Lung microvascular endothelial cell (primary cell): ENCODE measurements at places on chromosomes 7 and 10. TPM values are rescaled to one million over a fixed set of nuclear protein-coding genes. Genes with fewer than 3 reads are reported as not detected.

DNA sequence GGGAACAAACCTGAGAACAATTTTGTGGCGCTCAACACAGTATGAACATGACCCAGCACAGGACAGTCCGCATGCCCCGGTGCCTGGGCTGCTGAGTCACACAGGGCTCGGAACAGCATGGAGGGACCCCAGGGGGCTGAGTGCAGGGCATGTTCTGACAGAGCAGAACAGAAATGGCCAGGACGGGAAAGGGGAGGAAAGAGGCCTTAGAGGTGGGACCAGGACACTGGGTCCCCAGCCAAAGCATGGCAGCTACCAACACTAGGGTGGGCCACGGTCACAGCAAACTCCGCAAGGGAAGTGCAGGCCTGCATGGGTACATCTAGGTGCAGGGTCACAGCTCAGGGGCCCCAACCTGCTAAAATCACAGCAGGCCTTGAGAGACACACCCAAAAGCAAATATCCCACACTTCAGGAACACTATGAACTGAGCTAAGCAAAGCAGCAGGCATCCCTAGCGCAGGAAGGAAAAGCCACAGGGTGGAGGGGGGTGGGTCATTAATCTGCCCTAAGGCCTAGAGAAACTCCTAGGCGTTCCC is 5.6 kb downstream of the IMPDH1 start:
- no peak for DNase-seq

DNA sequence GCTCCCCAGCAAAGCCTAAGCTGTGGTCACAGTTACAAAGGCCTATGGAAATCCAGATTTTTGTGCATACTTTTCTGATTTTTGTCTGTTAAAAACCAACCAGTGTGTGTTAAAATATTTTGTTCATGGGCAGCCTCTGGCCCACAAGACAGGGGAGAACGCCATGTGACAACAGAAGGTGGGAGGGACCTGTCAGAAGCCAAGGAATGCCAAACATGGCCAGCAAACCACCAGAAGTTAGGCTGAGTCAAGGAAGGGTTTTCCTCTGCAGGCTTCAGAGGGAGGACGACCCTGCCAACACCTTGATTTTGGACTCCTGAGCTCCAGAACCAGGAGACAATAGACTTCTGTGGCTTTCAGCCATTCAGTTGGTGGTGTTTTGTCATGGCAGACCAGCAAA is 127.3 kb downstream of the CUL2 start:
- no peak for DNase-seq

DNA sequence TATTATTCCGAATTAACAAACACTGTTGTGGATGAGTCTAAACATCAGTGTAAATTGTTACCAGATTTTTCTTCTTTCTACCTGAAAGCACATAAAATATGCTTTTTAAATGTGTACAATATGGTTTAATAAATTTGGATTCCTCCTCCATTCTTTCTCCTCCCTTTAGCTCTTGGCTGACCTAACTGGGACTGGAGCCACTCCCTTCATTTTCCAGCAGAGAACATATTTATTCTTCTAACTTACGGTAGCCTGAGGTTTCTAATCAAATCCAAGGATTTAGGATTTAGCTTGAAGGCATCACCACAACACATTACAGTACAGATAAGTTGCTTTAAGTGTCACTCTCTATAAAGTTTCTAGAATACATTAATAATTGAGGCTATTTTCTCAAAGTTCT is 88.2 kb upstream of the SEMA3C start:
- DNase-seq = no peak

DNA sequence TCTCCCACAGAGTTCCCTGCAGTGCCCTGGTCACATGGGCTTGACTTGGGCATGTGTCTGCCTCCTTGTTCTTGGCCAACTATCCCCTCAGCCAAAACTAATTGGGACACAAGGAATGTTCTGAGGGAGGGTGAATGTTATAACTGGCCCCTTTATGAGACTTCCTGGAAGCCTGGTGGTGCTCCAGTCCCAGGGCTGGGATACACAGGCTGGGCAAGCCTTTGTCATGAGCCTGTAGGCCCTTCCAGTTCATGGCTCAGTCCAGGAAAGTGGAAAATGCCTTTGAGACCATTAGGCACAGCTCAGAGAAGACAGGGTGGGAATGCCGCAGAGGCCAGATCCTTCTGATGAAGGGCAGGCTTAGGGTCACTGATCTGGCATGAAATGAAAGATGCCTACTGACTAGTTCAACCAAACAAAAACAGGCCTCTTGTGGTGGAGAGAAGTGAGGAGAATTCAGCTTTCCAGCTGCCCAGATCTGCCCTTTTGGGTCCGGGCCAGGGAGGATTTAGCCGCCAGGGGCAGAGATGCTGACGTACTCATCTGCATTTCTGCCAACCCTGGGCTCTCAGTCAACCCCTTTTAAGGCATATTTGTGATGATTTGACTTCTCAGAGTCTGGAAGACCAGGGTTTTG is 961.5 kb downstream of the KCNMA1 start:
- no peak for DNase-seq

GRCh38 chr7:36775676-36776075 is 51.4 kb upstream of the AOAH start:
- DNase-seq = no peak

The MOGAT3 gene
- not detected in 2 replicates for total RNA-seq

The FGL2 gene
- total RNA-seq = under 0.01 and 0.20 TPM in 2 replicates

GRCh38 chr10:62071846-62072281 is 170.4 kb downstream of the ARID5B start:
- no peak for DNase-seq

DNA sequence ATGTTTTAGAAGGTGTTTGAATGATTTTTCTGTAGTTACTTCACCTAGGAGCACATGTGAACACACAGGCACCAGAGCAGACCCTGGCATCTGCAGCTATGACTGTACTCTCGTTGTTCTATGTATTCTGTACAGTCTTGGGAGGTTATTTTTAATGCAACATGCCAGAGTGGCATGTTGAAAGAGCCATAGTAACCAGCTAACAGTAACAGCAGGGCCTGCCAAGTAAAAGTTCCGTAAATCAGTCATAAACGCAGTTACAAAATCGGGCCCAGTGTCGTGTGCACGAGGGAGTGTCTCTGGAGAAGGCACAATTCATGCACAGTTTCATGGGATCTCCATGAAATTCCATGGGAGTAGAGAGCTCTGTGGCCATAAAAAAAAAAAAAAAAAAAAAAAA is 108.3 kb upstream of the CDK6 start:
- DNase-seq = no peak

GRCh38 chr10:98758463-98758862 is 311.7 kb upstream of the HPS1 start:
- DNase-seq = no peak
